ENCODE measurements at places on chromosomes 12 and 14.

DNA sequence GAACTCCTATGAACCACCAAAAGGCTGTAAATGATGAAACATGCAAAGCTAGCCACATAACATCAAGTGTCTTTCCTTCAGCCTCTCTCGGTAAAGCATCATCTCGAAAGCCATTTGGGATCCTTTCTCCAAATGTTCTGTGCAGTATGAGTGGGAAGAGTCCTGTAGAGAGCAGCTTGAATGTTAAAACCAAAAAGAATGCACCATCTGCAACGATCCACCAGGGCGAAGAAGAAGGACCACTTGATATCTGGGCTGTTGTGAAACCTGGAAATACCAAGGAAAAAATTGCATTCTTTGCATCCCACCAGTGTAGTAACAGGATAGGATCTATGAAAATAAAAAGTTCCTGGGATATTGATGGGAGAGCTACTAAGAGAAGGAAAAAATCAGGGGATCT, 61.2 kb downstream of the ATG14 start:
- no peak for DNase-seq

- DNase-seq = no peak
Measured at GRCh38 chr12:117063162-117063911, 35.9 kb downstream of the TESC start.

DNA sequence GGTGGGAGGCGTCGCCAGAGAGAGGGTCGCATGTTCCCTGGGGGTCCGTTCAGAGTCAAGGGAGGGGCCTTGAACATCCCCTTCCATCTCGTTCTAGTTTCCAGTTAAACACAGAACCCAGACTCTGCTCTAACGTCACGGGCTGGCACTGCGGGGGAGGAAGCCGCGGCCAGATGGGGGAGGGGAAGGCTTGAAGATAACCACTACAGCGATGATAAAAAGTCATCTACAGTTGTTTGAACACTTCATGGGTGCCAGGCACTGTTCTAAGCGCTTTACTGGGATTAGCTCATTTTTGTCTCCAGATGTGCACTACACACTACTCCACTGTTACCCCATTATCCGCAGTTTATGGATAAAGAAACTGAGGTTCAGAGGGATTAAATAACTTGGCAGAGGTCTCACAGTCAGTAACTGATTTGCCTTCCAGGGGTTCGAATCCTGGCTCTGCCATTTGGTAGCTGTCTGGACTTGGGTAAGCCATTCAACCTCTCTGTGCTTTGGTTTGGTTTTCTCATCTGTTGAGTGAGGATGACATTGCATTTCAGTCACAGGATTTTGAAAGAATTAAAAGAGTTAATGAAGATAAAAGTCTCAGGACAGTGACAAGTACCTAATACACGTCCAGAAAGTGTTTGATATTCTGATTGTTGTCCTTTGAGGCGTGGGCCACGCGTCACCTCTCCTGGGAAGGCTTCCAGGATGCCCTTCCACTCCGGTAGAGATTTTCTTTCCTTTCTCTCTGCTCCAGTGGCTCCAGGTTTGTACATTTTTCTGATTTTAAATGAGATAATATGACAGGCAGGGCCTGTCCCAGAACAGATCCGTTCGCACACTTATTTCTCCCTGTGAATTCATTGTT, 798 bp upstream of the RASAL1 start:
- DNase-seq = peak; percentile 23

GRCh38 chr12:116050275-116050674, 227.2 kb downstream of the MED13L start:
- DNase-seq = no peak

GRCh38 chr14:67416085-67416484, 4.1 kb upstream of the PLEK2 start:
- no peak for DNase-seq
